Smooth muscle cell of the umbilical artery (primary cell): ENCODE measurements at places on chromosomes 1 and 21. TPM values are rescaled to one million over a fixed set of nuclear protein-coding genes. Genes with fewer than 3 reads are reported as not detected.

The A3GALT2 gene
- not detected in 2 replicates for total RNA-seq

The GJB5 gene
- 0.09 TPM in 1 of 2 replicates, not detected in the other for total RNA-seq

The RNU1-3 gene
- under 0.01 TPM in 2 replicates for total RNA-seq

The MATN1 gene
- total RNA-seq: under 0.01 and 0.18 TPM in 2 replicates

The BGLAP gene
- total RNA-seq: 0.59 TPM in 1 of 2 replicates, not detected in the other
